ENCODE measurements at places on chromosomes 6 and 20.

DNA sequence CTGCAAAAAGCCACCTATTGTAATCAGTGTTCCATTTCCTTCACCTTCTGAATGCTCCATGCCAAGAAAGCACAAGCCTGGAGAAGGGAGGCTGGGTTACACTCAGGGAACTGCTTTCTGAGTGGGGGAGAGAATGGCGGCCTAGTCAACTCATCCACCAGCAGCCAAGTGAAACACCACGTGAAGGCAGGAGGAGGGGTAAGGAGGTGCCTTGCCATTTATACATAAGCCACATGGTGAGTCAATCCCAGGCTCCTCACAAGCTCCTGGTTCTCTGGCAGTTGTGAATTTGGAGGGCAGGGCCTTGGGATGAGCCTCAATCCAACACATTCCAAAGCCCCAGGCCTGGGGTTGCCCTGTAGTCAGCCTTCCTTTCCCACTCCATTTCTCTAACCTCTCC is 149.4 kb downstream of the CD24 start:
- no peak for DNase-seq

DNA sequence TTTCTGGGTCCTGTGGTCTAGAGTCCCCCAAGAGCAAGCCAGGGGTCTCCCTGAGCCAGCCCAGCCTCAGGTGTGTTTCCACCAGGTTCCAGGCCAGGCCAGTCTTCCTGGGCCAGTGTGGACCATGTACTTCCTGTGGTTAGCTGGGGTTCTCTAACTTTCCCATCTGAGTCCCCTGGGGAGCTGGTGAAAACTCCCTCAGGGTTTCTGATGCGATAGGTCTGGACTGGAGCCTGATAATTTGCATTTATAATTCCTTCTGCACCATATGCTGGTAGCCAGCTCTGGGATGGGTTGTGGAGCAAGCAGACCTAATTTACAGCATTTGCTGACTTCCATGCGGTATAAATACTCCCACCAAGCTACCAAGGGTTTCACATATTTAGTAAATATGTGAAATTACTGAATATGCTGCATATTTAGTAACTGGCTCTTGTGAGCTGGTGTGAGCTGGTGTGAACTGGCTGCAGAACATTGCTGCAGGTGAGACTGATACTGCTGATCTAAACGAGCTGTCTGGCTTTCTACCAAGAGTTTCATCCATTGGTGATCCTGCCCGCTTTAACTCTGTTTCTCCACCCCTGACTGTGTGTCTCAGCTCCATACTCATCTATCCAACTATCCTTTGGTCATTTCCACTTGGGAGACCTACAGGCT is 62.6 kb downstream of the RIN2 start:
- DNase-seq = no peak

DNA sequence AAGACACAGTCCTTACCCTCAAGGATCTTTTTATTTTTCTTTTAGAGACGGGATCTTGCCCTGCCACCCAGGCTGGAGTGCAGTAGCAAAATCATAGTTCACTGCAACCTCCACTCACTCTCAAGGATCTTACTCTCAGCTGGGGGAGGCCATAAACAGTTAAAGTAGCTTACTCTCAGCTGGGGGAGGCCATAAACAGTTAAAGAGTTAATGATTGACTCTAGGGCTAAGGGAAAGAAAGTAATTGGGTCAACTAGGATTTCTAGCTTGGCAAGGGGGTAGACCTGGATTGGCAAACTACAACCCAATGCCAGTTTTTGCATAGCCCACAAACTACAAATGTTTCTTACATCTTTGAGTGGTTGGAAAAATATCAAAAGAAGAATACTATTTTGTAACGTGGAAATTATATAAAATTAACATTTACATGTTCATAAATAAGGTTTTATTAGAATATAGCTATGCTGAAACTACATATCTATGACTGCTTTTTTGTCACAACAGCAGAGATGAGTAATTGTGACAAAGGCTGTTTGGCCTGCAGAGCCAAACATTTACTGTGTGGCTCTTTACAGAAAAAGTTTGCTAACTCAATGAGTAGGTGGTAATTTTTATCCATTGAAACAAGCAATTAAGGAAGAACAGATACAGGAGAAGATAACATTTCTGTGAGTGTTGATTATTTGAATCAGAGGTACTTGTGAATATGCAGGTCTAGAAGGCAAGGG is 46.4 kb downstream of the PTPRA start:
- no peak for DNase-seq

- DNase-seq = no peak
These were observed 92.9 kb upstream of the ENPP5 start for GRCh38 chr6:46263707-46264086.

Data from NCI-H2029 (cell line).